Foreskin melanocyte (primary cell): ENCODE measurements at places on chromosomes 12 and 14.
A peak's percentile ranks its signal among the peaks of the same experiment; 100 is the strongest.

GRCh38 chr12:94889445-94890210 lies 113.9 kb downstream of the NDUFA12 start:
- no peak for DNase-seq

DNA sequence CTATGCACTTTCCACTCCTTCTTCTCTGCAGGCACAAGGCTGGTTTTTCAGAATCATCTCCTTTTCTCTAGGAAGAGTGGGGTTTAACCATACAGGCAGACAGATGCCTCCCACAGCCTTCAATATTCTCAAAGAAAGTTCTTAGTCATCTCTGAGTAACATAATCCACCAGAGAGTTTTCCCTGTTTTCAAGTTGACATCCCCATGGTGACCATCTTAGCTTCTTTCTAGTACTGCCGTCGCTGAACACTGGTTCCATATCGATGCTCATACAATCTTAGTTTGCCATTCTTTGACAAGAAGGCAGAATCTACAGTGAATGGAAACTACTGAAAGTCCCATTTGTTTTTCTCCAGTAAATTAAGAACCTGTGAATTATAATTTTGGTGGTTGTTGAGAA lies 28.6 kb downstream of the TPH2 start:
- DNase-seq = no peak

- DNase-seq = no peak
These were observed 24.3 kb upstream of the RCOR1 start for GRCh38 chr14:102568115-102568614.

DNA sequence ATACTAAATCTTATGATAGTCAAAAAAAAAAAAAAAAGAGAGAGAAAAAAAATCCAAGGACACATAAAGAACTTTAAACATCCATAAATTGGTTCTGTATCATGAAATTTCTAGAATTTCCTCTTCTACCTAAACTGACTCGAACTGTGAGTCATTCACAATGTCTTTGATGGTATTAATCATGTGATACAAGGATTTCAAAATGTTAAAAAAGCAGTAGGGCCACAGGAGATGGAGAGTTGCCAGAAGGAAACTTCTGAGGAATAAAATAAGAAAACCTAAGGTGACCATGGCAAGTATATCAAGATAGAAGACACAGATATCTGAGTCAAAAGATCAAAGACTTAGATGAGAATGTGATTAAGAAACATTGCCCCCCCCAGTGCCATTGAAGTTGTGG lies 1320.9 kb upstream of the FLRT2 start:
- DNase-seq = peak; percentile 20

- no peak for DNase-seq
These were observed 155.6 kb downstream of the PAX9 start for GRCh38 chr14:36817071-36817930.

GRCh38 chr14:95463171-95463901 lies 53.1 kb downstream of the SYNE3 start:
- no peak for DNase-seq

- no peak for DNase-seq
These were observed 424.0 kb downstream of the ZFP36L1 start for GRCh38 chr14:68368850-68369249.

DNA sequence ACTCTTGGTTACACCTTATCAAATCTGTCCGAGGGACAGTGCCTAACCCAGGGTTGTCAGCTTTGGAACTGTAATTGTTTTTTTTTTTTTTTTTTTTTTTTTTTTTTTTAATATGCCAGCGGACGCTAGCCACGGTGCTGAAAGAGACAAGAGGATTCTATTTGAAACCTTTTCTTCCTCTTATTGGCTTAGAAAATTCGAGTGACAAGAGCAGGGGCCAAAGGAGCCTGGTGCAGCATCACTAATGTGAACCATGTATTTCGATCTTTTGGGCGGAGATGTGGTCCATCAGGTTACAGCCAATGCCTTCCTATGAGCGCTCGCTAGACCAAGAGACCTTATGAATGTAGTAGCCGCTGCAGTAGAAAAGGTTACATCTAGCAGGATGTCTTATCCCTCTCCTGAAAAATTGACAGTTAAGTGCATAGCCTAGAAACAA lies 922 bp downstream of the PTPRR start:
- no peak for DNase-seq

GRCh38 chr12:67705394-67706370 lies 57.1 kb downstream of the DYRK2 start:
- DNase-seq = no peak

GRCh38 chr12:130121226-130122000 lies 40.9 kb upstream of the FZD10 start:
- DNase-seq = no peak

DNA sequence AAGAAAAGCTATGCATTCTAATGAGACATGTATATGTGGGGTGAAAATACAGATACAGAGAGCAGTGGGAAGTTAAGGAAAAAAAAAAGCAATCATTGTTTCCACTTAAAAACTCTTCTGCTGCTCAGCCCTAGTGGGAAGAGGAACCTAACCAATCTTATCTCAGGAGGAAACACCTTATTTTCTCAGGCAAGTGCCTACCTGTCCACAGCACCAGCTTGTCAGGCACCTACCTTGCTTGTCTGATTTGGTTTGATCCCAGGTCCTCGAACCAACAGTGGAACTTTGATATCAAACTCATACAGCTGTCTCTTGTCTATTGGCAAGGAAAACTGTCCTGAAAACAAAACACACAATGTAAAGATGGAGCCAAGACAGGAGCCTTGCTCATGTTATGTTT lies 22.4 kb downstream of the GNS start:
- DNase-seq = no peak

DNA sequence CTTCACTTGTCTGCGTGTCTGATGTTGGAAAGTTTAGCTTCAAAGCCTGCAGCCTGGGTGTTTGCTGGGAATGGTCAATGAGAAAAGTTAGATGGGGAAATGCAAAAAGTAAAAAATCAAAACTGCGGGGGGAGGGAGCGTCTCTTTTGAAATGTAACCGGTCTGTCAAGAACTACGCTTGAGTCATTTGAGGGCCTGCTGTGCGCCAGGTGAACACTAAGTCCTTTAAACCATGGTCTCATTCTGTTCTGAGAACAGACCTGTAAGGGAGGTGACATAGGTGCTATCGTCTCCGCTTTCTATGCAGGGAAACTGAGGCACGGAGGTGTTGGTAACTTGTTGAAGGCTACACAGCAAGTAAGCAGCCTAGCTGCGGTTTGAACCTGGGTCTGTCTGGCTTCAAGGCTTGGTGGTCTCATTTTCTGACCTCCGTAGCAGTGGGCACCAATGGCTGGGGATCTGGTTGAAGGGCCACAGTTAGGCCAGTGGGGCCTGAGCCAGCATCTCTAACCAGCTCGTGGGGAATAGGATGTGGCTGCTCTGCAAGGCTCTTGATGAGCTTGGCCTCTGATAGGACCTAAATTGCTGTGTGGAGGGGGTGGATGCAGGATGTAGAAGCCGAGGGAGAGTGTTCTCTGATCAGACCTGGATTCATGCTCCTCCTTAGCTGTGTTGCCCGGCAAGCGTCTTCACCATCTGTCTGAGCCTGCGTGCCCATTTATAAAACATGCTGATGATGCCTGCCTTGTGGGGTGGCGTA lies 41.5 kb downstream of the KCTD10 start:
- no peak for DNase-seq

GRCh38 chr12:119069147-119069642 lies 87.9 kb downstream of the SRRM4 start:
- DNase-seq = no peak

- DNase-seq = no peak
These were observed 1305.0 kb downstream of the LRFN5 start for GRCh38 chr14:42911642-42912041.
